ENCODE measurements at places on chromosomes 2 and 18.

GRCh38 chr2:217301142-217301925 lies 441.5 kb upstream of the TNP1 start:
- DNase-seq = no peak

DNA sequence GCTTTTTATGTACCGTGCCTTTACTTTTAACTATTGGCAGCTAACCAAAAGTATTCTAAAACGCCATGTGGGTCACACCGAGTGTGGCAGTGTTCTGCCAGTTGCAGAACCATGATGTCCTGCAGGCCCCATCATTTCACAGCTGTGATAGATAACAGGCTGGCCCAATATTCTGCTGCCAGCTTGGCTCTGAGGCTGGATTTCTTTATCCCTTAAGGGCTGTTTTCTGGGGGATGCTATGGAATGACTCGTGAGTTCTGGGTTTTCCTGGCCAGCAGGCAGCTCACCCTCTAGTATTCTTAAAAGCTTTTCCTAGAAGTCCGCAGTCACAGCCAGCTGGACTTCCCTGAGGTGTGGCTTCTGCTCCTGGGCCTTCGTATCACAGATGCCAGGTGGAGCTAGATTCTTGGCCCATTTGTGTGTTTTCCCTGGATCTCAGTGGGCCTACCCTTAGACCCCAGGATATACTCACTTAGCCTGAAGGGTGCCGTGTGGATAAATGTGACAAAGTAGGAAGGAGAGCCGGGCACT lies 41.0 kb downstream of the FHOD3 start:
- no peak for DNase-seq

GRCh38 chr2:18085593-18085992 lies 207.1 kb downstream of the KCNS3 start:
- DNase-seq = no peak

GRCh38 chr2:10103179-10103578 lies 19.4 kb upstream of the RRM2 start:
- DNase-seq = peak; percentile 51

DNA sequence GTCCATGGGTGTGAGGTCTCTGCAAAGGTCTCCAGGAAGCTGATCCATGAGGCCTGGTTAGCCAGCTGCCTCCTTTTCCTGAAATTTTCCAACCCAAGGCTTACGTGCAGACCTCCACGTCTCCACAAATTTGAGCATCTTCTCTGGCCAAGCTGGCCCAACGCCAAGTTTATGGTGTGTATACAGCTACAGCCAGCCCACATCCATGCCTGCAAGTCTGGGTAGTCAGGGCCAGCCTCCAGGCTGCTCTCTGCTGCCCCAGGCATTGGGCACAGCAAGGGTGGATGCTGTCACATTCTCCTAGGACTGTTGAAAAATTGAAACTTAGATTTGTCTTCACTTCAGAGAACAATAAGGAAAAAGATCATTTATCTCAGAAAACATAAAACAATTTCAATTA lies 525.5 kb upstream of the CHAC2 start:
- DNase-seq = no peak

DNA sequence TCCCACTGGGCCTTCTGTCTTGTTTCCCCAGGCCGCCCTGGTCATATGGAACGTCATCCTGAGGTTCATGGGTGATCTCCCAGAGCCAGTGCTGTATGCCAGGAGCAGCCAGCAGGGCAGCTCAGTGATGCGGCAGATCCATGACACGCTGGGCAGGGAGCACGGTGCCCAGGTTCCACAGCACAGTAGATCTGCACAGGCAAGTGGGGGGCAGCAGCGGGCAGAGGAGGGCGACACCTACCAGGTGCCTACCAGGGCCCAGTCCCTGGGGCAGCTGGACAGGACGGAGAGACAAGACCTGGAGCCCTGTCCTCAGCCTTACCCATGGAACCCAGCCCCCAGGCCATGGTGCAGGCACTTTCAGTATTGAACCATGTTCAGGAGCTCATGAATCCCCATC lies 36.1 kb upstream of the GPR17 start:
- peak; percentile 1 for DNase-seq

- DNase-seq = no peak
Observed at GRCh38 chr2:68878753-68879152, 7.6 kb upstream of the BMP10 start.

DNA sequence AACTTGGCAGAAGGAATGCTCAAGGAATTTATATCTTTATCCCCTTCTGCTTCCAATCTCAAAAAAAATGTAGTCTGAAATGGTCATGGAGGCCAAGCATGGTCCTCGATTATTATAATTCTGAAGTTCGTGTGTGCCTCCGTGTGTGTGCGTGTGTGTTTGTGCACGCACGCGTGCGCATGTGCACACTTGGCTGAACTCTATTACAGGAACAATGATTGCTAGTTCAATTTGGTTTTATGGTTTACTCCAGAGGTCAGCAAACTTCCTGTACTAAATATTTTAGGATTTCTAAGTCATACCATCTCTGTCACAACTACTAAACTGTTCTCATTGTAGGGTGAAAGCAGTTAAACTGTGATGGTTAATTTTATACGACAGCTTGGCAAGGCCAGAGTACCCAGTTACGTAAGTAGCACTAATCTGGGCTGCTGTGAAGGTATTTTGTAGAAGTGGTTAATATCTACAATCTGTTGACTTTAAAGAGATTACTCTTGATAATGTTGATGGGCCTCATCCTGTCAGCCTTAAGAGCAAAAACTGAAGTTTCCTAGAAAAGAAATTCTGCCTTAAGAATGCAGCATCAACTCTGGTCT lies 5.8 kb upstream of the MARCHF7 start:
- DNase-seq = no peak

GRCh38 chr2:7063789-7064188 lies 146.6 kb downstream of the RNF144A start:
- no peak for DNase-seq

DNA sequence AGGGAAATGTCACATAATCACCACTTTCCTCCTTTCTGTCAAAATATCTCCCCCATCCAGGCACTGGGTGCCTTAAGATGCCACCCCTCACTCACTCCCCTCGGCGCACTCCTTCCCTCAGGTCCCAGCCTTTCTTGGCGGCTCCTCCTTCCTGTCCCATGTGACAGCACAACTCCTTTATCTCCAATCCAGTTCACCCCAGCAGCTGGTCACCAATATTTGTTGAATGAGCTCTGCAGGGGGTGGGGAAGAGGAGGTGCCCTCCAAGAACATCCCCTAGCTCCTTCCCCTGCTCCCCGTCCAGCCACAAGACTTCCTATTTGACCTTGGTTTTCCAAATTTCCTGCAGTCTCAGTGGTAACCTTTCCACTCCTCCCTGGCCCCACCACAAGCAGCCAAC lies 31.6 kb upstream of the ID2 start:
- no peak for DNase-seq

DNA sequence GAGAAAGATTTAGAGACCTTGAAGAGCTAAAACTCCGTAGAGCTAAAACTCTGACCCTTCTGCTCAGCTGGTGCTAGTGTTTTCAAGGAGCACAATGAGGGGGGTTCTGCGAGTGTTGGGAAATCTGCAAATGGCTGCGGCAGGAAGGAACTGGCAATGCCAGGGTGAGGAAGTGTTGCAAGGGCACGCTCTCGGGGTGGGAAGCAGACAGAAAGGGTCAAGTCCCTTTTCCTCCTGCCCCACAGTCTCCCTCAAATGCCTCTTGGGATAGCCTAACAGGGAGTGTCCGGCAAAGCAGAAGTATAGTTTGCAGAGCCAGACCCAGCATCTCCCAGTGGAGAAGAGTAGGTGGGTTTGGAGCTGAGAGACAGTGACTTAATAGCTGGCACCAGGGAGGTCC lies 60.5 kb downstream of the NCAPH start:
- no peak for DNase-seq

DNA sequence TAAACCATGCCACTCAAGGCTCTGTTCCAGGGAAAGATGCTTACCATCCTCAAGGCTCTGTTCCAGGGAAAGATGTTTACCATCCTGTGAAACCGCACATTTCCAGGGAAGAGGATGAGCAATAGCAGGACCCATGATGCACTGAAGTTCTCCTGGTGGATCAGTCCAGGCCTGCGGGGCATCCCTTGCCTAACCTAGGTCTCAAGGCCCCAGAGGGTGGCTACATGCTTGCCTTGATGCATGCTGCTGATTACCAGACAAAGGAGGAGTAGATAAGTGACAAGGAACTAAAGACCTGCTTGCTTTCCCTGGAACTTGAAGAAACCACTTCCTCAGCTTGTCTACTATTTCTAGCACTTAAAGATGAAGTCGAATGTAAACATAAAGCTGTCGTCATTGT lies 111.0 kb upstream of the LINC00305 start:
- DNase-seq = no peak

- no peak for DNase-seq
Observed at GRCh38 chr2:151777487-151777886, 43.2 kb upstream of the NEB start.

DNA sequence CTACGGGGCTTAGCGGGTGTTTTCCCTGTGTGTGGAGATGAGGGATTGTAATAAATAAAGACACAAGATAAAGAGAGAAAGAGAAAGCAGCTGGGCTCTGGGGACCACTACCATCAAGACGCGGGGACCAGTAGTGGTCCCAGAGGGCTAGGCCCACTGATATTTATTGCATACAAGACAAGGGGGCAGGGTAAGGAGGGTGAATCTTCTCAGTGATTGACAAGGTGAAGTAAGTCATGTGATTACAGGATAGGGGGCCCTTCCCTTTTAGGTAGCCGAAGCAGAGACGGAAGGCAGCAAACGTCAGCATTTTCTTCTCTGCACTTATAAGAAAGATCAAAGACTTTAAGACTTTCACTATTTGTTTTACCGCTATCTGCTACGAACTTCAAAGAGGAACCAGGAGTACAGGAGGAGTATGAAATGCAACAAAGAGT lies 4.5 kb upstream of the GAL3ST2 start:
- DNase-seq = peak; percentile 42

GRCh38 chr18:58316396-58317342 lies 272.6 kb downstream of the NEDD4L start:
- DNase-seq = no peak

- no peak for DNase-seq
Observed at GRCh38 chr2:40540026-40540425, 88.1 kb upstream of the SLC8A1 start.

GRCh38 chr2:147172493-147173188 lies 672.2 kb upstream of the ACVR2A start:
- DNase-seq = no peak

DNA sequence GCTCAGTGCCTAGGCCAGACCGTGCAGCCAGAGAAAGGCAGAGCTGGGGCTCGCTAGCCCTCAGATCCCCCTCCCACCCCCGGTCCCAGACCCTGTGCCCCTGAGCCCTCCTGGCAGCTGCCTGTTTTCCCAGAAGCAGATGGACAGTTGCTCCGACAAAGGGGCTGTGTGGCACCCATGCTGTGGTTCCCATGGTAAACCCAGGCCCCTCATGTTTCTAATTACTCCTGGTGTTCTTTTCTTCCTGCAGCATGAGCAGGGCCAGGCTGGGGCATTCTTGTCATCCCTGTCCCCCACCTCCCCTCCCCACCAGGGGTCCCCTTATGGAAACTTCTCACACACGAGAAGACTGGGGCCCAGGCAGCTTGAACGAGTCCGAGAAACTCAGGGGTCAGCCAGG lies 269.6 kb downstream of the HAUS1 start:
- no peak for DNase-seq

- DNase-seq = no peak
Observed at GRCh38 chr2:199460846-199461710, 3.3 kb upstream of the SATB2 start.

- DNase-seq = no peak
Observed at GRCh38 chr2:23904692-23905091, 22.2 kb downstream of the ATAD2B start.

- peak; percentile 76 for DNase-seq
Observed at GRCh38 chr2:44952143-44952805, 10.8 kb downstream of the SIX3 start.

DNA sequence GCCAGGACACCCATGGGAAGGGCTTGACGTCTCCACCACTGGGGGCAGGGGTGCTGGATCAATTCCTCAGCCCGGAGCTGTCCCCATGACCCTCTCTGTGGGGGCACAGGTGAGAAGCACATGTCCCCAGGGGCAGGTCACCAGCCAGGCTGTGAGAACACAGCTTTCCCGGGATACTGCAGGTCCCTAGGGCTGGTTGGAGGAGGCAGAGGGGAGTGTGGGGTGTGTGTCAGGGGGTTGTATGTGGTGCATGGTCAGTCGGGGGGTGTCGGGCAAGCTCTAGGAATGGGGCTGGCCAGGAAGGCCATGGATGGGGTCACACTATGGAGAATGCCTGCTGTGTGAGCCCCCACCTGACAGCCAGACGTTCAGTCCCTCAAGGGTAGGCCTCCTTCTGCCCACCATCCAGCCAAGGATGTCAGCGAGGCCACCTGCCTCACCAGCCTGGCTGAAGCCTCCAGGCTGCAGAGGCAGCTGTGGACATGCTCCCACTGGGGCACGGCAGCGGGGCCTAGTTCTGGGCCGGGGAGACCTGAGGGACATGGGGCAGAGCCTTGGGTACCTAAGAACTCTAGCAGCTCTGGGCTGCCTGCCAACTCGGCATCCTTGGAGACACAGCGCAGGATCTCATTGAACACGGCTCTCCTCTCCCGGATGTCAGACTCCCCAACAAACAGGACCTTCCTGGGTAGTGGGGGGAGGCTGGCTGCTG lies 10.3 kb downstream of the HS1BP3 start:
- no peak for DNase-seq

GRCh38 chr2:172216477-172216876 lies 113.8 kb upstream of the DLX2 start:
- no peak for DNase-seq

DNA sequence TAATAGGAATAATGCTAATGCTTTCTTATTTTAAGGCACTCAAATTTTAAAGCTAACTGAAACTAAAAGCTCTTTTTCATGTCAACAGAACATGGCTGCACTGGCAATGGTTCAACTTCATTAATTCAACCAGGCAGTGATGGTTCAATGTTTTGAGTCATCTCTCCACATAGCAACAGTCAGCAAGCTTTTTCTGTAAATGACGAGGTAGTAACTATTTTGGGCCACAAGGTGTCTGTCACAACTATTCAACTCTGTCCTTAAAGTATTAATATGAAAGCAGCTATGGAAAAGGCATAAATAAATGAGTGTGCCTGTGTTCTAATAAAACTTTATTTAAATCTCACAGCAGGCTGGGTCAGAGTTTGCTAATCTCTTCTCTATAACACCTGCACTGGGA lies 1425.6 kb upstream of the PIK3C3 start:
- no peak for DNase-seq

DNA sequence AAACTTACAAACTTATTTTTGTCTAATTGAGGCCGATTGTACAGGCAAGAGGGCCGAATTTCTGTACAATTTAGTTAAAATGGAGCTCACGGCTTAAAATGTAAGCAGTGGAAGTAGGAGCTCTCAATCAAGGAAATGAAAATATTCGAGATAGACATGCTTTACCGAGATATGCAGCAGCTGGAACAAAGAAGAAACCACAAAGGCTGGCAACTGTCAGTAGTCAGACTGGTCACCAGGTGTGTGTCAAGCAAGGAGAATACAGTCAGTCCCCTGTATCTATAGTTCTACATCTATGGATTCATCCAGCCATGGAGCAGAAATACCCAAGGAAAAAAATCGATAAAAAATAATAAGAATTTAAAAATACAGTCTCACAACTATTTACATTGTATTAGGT lies 122.6 kb downstream of the WDSUB1 start:
- no peak for DNase-seq

Data from WERI-Rb-1 (cell line).